T-helper 9 cell (primary cell): ENCODE measurements at places on chromosomes 6 and 20.

DNA sequence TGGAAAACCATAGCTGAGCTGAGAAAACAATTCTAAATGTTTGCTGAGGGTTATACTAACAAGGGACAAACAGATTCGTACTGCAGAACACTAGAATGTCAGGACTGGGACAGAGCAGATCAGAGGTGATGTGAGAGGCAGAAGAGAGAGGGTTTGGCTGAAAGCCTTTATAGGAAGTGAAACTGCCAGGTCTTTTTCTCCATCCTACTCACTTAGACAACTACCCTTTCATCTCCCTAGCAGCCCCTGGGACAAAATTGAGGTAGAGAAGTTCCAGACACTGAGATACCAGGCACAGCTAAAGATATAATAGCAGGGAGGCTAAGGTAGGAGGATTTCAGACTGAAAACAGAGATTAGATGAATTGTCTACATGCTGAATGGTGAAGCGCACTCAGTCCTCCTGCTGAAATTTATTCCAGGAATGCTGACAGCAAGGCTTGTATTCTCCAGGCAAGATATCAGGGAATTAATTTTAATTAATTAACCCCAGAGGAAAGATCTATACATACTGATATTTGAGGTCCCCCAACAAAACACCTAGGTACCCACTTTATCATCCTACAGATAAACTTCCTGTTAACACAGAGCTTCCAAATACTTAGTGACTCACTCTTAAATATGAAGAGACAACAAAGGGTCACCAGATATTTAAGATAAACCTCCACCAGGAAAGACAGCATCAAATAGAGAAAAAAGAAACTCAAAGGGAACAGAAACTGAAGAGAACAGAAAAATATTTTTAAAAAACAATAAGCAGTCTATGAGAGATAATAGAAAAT lies 12.6 kb upstream of the EIF2S2 start:
- DNase-seq, result no peak

- DNase-seq, result no peak
These were observed 364.6 kb downstream of the PREX1 start for GRCh38 chr20:48463096-48463720.

DNA sequence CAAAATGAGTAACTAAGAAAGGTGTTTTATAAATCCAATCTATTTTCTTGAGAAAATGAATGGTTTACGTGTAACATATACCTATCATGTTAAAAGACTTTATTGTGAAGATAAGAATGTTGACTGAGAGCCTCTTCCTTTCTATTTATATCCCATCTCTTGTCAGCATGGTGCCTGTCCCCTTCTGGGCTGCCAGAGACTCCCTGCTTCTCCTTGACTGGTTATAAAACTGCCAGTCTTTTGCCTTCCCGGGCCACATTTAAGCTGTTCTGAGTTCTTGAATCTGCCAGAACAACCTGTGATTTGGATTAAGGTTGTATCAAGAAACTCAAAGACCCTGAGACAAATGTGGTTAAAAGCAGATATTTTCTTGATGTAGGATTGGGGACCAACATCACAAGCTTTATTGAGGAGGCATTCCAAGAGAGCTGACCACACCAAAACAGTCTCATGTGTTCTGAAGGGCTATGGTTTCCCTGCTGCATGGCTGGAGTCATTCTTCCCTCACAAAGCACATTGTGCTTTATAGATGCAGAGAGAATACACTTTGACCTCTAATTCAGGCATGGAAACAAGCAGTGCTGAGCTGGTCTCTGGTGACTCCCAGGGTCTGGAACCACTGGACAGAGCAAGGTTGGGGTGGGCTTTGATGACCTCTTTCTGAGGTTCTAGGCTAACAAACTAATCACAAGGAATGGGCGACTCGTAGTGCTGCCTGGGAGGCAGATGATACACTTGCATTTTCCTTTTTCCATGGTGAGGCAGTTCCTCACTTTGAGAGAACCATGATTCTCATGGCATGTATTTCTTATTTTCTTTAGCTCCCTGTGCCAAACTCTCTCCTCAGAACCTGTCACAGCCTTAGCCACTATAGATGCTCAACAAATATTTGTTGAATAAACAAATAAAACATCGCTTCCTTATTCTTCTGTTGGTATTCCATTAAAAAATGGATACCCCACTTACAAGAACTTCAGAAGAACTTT lies 205.0 kb upstream of the PREP start:
- DNase-seq, result no peak

DNA sequence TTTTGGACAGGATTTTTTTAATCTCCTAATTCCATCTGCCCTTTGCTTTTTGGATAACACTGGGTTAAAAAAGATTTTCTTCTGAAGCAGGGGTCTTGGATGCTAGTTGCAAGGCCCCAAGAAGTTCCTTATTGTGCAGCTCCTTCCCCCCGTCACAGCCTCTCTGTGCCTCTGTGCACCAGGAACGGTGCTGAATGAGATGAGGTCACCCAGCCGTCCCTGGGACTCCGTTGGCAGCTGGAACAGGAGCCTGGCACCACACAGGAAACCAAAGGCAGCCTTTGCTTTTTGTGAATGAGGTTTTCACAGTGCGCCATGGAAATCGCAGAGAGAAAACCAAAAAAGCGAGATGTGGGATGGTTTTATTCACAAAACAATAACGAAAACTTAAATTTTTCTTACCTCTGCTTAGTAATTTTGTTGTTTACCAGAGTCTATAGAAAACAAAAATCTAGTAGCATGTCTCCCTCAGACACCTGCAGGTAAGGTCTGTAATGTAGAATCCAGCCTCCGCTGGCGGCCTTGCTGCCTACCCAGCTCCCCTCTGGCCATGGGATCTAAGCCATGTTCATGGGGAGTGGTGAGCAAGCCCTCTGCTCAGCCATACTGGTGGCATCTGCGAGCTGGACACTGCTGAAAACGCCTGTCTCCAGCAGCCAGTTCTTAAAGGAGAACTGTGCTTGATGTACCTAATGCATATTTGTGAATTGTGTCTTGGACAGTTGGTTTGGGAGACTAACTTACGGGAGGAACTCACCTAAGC lies 40.4 kb upstream of the SYNJ2 start:
- no peak for DNase-seq

DNA sequence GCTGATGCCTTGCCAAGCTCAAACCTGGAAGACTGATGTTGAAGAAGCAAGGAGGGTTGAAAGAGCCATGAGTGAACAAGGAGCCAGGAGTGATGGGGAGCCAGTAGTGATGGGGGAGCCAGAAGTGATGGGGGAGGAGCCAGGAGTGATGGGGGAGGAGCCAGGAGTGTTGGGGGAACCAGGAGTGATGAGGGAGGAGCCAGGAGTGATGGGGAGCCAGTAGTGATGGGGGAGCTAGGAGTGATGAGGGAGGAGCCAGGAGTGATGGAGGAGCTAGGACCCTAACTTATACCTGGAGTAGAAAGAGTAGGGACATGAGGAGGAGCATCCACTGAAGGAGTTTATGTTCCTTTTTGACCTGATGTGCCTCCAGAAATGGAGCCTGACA lies 14.6 kb upstream of the CD93 start:
- no peak for DNase-seq

GRCh38 chr20:25317351-25318075 lies 69.6 kb downstream of the PYGB start:
- DNase-seq, result no peak

GRCh38 chr6:5314191-5314865 lies 53.0 kb downstream of the FARS2 start:
- DNase-seq, result no peak

- DNase-seq, result no peak
These were observed 63.1 kb downstream of the TTI1 start for GRCh38 chr20:37969949-37970855.

- DNase-seq, result no peak
These were observed at the start of gene FAM162B for GRCh38 chr6:116764961-116765841. FAM162B (minus strand) TSS chr6:116765719; CDS start chr6:116765576, 143 bp downstream.

- DNase-seq, result no peak
These were observed 644.2 kb upstream of the GJE1 start for GRCh38 chr6:141488488-141488887.

GRCh38 chr6:18422136-18422535 lies 35.0 kb downstream of the RNF144B start:
- DNase-seq, result no peak

DNA sequence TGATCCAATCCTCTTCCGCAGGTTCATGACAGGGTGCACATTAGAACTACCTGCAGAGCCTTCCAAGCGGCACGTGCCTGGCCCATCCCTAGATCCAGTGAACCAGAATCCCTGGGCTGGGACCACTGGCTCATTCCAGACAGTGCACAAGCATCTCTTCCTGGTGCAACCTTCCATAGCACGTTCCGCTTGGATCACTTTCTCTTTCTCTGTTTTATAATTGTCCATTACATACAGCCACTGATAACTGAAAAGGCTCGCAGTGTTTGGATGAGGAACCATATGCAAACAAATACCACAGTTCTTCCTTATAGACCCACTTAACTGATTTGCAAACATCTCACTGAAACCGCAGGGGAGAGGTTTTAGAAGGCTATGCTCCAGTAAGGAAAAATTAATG lies 59.6 kb upstream of the DDR1 start:
- DNase-seq, result no peak

DNA sequence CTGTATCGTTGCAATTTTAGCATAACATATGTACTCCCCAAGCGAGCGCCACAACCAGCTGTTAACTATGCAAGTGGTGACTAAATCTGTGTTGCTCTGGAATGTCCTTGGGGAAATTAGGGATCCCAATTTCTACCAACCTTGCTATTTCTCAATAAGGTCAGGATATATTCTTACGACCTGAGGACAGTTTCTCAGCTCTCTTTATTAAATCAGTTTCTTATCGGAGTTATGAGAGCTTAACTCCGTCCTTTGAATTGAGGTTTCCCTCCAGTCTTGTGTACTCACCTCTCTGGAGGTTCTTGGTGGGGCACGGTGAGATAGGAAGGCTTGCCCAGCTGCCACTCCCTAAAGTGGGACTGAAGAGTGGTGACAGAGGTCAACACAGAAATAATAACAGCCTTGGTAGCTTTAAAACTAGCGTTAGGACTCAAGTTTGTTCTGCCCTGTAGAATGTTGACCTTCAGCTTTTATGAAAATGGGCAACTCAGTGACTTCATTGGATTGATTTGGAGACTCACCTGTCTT lies 694 bp downstream of the MRPS18B start:
- DNase-seq, result no peak

DNA sequence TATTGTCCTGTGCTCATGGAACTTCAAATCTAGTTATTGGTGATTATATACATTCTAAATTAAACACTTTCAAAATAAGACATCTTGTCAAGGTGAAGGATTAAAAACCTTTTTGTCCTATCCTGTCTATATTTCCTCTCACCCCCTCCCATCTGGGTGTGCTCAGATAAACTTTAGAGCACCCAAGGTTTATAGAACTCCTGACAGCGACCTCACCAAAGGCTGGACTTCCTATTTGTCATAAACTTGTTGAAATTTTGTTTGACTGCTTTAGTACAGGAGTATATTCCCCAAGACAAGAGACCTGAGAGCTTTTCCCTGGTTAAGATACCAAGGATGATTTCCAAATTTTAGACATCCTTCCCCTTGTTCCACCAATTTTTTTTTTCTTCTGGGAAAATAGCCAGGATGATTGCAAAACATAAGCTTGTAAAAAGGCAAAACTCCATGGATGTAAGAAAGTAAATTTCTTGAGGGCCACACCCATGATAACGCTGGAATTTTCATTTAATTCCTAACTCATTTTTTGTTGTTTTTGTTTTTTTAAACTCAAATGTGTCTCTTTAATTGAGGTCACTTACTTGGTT lies 33.0 kb downstream of the CARMIL1 start:
- DNase-seq, result no peak

- no peak for DNase-seq
These were observed 134.9 kb upstream of the HSF2 start for GRCh38 chr6:122264557-122264956.

DNA sequence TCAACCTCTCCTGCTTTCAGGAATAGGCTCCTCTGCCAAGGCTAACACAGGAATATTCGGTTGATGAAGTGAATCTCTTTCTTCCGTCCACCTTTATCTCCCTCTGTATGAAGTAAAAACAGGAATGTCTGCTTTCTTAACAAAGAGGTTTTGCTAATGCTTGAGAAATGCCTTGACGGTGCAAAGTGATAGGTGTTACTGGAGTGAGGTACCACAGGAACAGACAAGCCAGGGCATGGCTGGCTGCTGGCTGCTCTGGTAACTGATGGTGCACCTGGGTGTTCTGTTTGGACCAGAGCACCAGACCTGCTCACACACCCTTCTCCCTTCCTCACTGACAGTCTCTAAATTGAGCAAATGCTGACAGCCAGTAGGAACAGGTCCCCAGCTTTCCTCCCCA lies 174.0 kb upstream of the FBXL4 start:
- DNase-seq, result no peak

- DNase-seq, result no peak
These were observed 84.8 kb downstream of the MRPL14 start for GRCh38 chr6:44042261-44042988.

DNA sequence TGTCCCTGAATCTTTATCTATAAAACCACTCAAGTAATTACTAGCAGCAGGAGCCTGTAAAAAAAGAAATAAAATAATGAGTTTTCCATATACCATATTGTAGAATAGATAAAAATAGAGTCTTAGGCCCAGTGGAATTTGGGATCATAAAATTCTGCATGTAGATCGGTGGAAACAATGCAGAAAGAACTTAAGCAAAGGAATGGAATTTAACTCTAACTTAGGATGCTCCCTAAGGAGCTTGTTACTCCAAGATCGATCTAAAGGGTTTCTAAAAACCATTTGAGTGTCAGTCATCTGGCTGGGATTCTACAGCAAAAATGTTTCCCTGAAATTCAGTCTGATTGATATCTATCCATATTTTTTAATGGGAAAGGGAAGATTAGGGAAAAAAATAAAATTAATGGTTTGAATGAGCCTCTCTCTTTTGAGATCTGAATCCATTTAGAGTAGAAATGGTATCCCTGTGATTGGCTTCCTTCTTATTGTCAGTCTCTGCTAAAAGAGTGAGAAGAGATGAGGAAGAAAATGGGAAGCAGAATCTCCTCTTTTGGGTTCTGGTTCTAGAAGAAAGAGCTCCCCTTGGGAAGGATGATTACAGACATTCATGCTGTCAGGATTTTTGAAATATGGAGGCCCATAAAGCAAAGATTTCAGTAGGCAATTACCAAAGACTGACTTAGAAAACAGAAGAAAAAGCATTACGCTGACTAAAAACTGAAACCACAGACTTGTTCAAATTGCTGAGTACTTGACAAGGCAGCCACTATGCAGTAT lies 564.3 kb upstream of the MARCKS start:
- DNase-seq, result no peak

DNA sequence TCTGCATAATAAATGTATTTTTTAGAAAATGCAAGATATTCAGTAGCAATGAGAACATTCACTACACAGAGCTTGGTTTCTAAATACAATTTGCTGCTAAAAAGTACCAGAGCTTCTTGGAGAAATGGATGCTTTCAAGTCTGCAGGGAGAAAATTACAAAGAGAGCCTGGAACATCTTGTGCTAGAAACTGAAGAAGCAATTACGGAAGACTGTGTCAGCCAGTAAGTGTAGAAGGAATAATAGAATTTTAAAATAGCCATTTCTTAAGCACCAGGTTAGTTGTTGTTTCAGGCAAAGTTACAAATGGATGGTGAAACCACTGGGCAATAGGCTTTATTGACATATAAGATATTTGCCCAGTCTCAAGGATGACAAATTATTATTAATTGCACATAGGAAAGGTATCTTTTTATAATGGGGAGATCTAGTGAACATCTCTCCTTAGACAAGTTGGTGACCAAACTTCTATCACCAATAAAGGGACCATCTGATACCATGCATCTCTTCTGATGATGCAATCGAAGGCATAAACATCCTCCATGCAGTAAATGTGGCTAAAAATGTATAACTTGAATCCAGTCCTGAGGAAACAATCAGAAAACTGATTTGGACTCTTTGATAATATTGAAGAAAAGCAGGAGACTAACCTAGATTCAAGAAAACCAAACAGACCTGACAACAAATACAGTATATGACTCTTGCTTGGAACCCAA lies 81.7 kb downstream of the ARHGAP18 start:
- DNase-seq, result no peak

GRCh38 chr20:37342231-37343177 lies 3.4 kb upstream of the SRC start:
- no peak for DNase-seq
